Stimulated activated CD8-positive, alpha-beta memory T cell treated with anti-CD3 and anti-CD28 coated beads, Interleukin-12 subunit alpha, Interleukin-12 subunit beta, amount 100 ng/mL, for 1 hour (primary cell): ENCODE measurements at places on chromosomes 16 and 17.

DNA sequence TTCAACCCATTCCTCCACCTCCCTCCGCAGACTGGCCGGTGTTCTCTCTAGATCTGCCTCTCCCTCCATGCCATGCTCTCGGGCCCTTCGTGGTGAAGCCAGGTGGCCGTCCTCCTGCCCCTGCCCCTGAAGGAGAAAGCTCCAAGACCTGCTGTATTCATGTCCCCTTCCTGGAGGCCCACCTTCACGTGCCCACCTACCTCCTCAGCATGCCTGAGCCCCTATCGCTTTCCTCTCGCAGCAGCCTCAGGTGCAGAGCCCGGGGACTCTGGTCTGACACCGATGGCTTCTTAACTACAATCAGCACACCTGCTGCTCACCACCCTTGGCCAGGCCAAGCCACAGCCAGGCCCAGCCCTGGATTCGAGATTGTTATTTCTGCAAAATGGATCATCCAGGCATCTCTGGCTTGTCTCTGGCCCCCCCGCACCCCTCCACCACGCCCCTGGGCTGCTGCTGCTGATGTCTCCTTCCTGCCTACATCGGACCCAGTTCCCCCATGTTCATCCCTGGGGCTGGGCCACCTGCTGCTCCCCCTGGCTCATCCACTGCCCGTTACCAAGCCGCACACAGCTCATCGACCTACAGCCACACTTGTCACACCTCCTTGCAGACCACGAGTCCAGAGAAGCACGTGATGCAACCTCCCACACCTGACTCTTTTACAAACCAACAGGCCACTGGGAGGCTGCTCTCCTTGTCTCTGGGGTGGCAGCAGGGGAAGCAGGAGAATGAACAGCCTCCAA, 32.5 kb upstream of the TNFRSF13B start:
- DNase-seq, result no peak

DNA sequence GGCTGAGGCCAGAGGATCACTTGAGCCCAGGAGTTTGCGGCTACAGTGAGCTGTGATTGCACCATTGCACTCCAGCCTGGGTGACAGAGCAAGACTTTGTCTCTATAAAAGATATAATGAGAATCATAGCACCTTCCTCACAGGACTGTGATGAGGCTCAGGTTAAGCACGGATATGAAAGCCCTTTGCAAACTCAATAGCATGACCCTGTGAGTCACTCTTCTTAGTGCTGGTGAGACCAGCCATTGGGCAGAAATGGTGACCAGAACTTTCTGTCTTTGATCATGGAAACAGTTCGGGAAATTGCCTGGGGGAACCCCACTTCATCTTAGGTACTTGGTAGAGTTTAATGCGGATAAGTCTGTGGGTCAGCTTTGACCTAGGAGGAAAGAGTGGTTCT, 144.2 kb downstream of the PRKCB start:
- DNase-seq, result no peak

- no peak for DNase-seq
These were observed 969.2 kb upstream of the RBFOX1 start for GRCh38 chr16:6363396-6363795.

GRCh38 chr16:89092013-89092412, 1.6 kb upstream of the ACSF3 start:
- DNase-seq, result no peak

DNA sequence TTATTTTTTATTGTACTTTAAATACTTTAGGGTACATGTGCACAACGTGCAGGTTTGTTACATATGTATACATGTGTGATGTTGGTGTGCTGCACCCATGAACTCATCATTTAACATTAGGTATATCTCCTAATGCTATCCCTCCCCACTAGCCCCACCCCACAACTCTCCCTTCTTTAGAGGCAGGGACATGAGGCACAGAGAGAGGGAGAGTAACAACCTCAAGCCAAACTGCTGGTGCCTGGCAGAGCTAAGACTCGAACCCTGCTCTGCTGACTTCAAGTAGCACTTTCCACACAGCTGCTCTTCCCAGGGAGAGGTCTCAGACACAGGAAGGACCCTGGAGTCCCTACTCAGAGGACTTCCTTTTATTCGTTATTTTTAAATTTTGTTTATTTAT, 69.4 kb downstream of the WSB1 start:
- DNase-seq, result no peak

DNA sequence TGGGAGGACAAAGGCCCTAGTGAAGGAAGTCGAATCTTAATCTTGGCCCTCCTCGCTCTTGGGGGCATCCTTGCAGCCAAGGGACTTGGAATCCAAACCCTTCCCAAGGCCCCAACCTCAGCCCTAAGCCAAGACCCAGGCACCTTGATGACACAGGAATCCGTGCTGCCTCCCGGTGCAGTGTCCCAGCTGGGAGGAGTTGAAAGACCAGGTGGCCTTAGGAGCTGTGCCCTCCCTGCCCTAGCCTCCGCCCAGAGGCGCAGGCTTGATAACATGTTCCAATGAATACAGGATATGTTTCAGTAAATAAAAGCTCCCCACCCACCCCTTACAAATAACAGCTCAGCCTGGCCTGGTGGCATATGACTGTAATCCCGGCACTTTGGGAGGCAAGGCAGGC, at the start of gene CHST5:
TSS of gene CHST5 (minus strand) at position 208 of the 400 bp plus-strand sequence. CDS start 5,724 bp downstream, outside the sequence.
- no peak for DNase-seq

GRCh38 chr17:67270416-67270815, 25.4 kb upstream of the HELZ start:
- DNase-seq, result no peak

DNA sequence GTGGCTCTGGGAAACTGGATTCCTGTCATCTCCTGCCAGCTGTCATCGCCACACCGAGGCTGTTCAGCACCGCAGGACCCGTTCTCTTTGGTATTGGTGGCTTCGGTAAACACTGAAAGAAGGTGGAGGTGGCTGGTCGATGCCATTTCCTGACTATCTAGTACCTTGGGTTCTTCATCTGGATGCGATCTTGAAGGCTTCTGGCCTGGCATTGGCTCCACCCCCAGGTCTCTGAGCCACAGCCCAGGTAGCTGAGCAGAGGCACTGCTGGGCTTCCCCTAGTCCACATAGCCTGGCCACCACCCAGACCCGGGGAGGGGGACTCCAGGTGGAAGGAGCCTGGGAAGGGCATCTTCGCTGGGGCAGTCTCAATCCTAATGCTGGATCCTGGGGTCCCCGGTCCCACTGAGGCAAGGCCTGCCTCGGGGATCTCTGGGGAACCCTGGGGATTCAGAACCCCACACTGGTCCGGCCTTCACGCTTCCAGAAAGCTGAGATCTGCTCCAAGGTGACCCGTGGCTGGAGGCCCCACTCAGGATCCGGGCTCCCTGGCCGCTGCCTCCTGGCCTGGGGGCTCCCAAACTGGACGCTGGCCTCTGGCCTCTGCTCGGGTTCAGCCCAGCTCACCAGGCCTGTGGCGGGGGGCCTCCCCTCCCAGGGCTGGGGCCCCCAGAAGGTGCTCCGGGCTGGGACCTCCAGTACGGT, 1.8 kb downstream of the C16orf54 start:
- no peak for DNase-seq

GRCh38 chr16:80602894-80603293, 62.1 kb downstream of the DYNLRB2 start:
- DNase-seq, result no peak

GRCh38 chr17:74605361-74605760, 13.3 kb upstream of the CD300LD start:
- no peak for DNase-seq

GRCh38 chr16:81539009-81539758, 94.6 kb downstream of the CMIP start:
- no peak for DNase-seq

- peak; percentile 62 for DNase-seq
These were observed at the start of gene SLC7A6 for GRCh38 chr16:68264128-68265077. SLC7A6 (plus strand) TSS chr16:68264526; CDS start chr16:68274727, 10,201 bp downstream.

DNA sequence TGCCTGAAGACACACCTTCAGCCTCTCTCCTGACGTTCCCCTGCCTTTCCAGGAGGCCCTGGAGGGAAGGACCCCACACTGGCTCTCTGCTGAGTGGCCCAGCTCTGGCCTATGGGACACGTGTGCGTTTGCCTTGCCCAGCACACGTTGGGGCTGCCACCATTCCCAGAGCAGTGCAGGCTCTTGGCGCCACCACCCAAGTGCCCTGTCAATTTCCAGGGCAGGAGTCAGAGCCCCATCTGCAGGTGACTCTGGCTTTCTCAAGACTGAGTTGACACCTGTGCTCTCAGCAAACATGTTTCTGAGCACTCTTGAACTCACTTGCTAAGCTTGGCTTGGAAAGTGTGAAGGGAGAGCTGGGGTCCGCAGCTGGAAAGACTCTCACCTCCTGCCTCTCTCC, 4.7 kb upstream of the IRF8 start:
- no peak for DNase-seq

DNA sequence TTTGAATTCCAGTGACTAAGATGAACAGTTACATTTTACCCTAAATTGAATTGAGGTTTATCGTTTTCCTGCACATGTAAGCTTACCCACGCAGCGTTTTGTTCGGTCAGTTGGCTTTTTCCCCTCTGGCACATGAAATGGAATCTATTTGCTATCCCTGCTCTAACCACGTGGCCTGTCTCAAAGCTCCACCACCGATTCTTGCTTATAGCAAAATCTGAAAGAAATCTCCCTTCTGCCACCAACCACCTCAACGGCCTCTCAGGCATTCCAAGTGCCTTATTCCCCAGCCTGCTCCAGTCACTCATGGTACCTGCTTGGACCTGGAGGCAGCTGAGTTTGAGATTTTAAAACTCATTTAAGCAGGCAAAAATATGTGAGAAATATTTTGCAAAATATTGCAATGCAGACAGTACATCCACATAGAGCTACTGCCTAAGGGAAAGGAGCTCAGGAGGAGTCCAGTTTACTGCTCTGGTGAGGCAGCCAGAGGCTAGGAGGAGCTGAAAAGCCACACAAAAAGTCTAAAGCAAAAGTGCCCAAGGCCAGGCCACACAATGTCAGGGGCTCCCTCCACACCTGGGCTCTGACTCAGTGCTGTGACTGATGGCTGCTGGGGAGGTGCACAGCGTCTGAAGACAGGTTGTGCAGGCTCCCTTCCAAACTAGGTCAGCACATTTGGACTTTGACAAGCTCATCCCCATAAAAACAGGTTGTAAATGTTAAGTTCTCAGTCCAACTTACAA, 26.4 kb downstream of the ARHGAP17 start:
- no peak for DNase-seq

GRCh38 chr17:74552037-74552436, 6.1 kb upstream of the CD300C start:
- DNase-seq, result no peak

DNA sequence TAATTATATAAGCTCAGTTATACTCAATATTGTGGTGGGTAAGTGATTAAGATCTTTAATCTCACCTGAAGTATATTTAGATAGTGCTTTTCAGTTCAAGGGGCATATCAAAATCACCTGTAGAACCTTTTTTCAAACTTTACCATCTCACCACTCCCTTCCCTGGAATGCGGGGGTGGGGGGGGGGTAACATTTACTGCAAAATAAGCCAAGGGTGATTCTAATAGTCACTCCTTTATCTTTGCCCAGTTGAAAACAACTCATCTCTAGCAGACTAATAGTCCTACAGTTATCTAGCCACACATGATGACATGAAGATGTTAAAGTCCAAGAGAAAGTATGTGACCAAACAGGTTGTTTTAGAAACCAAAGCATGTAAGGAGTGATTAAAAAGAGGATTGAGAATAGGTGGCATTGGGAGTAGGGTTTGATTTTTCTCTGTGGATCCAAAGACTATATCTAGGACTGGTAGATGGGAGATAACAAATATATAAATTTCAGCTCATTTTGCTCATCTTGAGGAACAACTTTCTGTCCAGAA, 21.5 kb downstream of the LPCAT2 start:
- no peak for DNase-seq

DNA sequence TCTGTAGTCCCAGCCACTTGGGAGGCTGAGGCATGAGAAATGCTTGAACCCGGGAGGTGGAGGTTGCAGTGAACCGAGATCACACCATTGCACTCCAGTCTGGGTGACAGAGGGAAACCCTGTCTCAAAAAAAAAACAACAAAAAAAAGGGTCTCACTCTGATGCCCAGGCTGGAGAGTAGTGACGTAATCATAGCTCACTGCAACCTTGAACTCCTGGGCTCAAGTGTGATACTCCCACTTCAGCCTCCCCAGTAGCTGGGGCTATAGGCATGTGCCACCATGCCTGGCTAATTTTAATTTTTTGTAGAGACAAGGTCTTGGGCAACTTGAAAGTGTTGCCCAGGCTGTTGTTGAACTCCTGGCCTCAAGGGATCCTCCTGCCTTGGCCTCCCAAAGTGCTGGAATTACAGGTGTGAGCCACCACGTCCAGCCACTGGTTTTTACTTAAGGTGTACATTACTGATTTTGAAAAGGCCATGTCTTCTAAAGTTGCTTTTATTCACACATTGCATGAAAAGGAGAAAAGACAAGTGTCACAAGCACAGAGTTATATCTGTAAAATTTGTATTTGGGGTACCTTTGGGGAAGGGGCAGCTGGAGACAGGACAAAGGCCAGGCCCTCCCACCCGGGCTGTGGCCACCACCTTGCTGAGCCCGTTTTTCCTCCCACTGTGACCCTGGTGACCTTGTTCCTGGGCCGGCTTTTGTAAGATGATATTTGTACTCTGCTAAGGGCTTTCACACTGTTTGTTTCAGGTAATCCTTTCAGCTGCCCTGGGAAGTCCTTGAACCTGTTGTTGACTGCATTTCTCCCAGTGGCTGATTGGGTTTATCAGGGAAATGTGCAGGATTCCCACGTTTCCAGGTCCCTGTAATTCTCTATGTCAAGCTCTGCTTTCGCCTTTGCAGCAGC, 11.5 kb downstream of the GPT2 start:
- no peak for DNase-seq

DNA sequence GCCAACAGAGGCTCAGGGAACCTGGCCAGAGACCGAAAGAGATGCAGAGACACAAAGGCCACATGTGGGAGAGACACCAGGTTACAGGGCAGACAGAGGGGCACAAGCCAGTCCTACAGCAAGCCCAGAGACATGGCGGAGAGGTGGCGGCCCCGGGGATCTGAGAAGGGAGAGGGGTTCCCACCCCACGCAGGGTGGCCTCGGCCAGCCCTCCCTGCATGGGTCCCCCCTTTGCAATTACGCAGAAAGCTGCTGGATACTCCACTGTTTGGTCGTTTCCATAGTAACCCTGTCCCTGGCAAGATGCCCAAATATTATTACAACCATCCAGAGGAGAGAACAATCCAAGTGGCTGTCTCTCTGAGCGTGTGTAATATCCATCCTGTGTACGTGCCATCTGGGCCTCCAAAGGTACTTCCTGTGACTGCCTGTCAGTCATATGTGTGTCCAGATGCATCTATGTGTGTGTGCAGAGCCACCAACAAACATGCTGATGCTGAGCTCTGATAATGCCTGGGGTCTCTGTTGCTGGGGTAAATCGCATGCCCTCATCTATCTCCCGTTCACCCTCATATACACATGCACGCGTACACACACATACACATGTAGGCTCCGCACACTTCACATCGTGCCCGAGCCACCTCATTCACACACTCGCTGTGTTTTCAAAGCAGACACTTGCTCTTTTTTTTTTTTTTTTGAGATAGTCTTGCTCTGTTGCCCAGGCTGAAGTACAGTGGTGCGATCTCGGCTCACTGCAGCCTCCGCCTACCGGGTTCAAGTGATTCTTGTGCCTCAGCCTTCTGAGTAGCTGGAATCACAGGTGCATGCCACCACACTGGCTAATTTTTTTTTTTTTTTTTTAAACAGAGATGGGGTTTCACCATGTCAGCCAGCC, 5.5 kb downstream of the PCGF2 start:
- DNase-seq, result no peak

GRCh38 chr16:72312828-72313227, 140.9 kb upstream of the PMFBP1 start:
- DNase-seq, result no peak

- DNase-seq, result no peak
These were observed 24.3 kb downstream of the TK2 start for GRCh38 chr16:66525396-66526180.
